CD4-positive, alpha-beta T cell treated with Interleukin-15 for 1 hour (primary cell): ENCODE measurements at places on chromosomes 7 and 10.

GRCh38 chr7:50723888-50724287, 58.8 kb downstream of the GRB10 start:
- no peak for DNase-seq

DNA sequence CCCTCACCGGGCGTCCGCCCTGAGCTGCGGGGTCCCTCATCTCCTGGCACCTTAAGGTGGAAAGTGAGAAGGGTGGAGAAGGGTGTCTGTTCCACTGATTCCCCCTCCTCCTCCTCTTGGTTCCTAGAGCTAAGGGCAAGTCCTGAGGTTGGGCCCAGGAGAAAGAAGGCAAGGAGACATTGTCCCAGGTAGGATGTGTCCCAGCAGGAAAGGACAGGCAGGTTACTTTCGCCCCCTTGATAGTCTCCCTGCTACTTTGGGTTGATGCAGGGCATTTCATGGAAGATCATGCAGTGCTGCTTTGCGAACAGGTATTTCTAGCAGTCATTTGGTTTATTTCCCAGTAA, 582 bp downstream of the STEAP2 start:
- DNase-seq = no peak

GRCh38 chr7:97480772-97481390, 251.0 kb upstream of the TAC1 start:
- DNase-seq = no peak

GRCh38 chr7:108310351-108310750, 145.9 kb downstream of the NRCAM start:
- DNase-seq = no peak

DNA sequence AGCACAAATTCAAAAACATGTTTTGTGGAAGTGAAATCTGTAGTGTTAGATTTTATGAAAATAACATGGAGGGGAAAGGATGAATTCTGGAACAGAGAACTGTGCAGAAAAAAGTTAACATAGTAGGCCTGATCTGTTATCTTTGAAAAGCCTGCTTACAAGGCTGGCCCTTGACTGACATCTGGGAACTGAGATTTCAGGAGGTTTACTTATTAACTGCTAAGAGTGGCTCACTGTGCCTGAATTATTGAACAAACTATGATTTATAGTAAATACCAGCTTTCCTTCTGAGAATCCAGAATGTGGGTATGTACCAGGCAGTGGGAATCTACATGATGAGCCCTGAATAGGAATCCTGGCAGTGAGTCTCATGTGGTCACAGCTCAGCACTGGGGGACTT, 30.5 kb downstream of the NSUN6 start:
- no peak for DNase-seq

GRCh38 chr7:112157072-112157471, 49.1 kb downstream of the DOCK4 start:
- no peak for DNase-seq

- DNase-seq = no peak
These were observed 496.8 kb downstream of the LRMDA start for GRCh38 chr10:75928231-75928630.

DNA sequence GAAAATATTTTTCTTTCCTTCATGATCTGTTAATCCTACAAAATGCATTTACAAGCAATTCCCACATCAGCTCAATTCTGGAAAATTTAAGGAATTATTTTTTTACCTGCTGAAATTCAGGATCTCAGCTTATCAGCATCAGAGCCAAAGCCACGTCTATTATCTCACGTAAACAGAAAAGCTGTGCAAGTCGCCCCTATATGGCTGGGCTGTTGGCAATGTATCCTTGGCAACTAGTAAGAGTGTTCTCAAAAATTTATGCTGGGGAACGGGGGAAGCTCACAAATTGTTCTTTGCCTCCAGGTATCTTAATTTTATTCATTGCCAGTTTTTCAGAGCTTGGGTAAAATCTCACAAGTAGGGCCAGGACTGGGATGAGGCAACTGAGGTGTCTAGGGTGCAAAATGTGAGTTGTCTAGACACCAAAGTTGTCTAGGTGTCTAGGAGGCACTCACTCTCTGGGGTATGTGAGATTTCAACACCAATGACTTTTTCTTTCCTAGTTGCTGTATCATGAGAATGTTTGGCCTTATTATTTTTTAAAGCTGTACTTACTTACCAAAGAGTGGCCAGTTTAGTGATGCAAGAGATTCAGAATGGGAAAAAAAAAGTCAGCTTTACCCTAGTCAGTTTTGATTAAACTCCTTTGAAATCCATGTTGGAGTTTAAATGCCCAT, 5.1 kb downstream of the GSTO2 start:
- no peak for DNase-seq

DNA sequence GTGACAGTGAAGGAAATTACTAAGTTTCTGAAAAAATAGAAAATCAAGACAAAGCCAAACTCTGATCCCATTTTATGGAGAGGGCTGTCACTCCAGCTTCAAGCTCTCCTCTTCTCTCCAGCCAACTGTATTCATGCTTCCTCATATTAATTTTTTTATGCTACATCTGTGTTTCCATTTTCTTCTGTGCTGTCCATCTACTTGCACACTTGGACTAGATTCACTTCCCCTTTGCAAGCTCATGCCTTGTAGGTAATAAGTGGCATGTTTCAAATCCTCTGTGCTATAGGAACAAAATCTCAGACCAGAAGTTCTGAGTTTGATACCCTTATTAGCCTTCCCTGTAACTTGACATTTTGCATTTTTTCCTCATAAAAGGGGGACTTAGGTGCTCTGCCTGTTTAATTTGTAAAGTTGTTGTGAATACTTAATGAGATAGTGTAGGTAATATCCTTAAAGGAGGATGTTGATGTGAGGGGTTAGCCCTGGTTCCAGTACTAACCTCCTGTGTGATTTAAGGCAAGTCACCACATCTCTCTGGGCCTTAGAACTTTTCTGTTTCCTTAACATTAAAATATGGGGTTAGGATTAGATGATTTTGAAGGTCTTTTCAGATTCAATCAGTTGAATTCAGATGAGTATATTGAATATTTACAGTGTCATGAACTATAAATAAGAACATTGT, 358.8 kb downstream of the BBS9 start:
- DNase-seq = no peak

DNA sequence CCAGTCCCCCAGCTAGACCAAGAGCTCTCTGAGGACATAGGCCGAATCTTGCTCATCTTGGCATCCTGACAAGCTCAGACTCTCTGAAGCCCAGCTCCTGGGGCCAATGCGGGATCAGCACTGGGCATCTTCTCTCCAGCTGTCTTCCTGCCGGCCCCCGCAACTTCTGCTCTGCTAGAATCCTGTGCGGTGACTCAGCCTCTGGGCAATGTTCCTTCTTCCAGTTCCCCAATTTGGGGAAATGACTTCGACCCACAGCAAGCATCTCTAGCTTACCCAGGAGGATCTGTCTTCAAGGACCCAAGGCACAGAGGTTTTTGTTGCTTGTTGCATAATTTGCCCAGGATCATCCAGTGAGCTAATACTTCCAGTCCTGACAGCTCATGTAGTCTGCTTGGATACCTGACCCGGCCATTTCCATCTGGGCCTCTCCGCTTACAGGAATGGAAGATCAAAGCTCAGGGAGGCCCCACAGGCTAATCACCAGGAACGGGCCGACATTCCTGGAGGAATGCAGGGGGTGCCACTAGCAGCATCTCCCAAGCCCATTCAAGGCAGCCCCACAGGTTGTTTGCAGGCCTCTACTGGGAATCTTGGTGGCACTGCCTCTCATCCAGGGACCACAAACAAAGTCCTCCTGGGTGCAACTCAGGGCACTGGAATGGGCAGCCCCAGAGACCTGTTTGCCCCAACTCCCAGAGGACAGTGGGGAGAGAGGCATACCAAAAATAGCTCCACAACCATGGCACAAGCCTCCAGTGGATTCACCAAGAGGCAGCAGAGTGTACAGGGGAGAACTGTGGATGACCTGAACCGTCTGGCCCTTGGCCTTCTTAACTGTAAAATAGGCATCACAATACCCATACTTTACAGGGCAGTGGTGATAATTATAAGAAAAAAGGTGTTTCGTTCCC, 151.9 kb downstream of the NEURL1 start:
- DNase-seq = peak; percentile 72

DNA sequence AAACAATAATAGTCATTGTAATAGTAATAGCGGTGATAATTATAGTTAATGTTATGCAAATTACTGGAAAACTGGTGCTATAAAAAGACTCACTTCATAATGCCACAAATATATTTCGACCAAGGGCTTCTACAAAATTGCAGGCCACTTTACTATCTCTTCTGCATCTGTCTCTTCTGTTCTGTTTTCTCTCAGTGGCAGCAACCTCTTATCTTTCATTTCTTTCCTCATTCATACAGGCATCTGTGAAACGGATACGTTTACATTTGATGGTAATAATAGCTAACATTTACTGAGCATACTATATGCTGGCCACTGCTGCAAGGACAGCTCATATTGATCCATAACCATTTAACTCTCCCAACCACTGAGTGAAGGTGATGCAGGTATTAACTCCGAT, 537.4 kb upstream of the PFKP start:
- DNase-seq = no peak

DNA sequence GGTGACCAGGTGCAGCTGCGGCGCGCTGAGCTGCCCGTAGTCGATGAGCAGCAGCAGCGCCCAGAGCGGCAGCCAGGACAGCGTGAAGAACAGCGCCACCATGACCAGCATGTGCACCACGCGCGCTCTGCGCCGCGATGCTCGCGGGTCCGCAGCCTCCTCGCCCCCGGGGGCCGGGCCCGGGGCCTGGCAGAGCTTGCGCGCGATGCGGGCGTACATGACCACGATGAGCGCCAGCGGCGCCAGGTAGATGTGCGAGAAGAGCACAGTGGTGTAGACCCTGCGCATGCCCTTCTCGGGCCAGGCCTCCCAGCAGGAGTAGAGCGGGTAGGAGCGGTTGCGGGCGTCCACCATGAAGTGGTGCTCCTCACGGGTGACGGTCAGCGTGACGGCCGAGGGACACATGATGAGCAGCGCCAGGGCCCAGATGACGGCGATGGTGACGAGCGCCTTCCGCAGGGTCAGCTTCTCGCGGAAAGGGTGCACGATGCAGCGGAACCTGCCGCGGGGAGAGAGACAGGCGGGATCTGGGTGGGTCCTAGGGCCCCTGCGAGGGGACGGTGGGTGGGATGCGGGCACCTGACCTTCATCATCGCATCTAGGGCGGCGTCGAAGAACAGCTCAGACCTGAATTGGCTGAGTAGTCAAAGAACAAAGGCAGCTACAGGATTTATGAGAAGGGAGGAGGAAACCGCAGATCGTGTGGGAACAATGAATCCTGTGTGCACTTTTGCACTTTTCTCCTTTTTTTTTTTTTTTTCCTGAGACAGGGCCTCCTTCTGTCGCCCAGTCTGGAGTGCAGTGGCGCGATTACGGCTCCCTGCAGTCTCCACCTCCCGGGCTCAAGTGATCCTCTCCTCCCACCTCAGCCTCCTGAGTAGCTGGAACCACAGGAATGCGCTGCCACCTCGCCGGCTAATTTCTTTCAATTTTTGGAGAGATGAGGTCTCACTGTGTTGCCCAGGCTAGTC, 22.4 kb upstream of the PPA1 start:
- DNase-seq = peak; percentile 36

DNA sequence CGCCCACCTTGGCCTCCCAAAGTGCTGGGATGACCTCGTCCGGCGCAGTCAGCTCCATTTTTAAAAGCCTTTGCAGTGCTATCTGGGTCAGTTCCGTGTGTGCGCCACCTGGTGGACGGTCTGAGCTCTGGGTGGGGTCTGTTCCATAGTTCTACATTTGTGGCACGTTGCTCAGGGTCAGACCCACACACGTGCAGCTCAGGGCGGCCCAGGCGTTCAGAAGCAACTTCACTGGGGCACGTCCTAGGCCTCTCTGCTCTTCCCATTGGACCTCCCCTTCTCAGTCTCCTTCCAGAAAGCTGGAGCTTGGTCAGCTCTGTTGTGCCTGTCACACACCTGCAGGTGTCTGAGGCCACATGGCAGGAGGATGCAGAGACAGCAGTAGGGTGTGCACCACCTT, 137.9 kb downstream of the DNAJB6 start:
- DNase-seq = no peak

- no peak for DNase-seq
These were observed 23.0 kb upstream of the ZNF488 start for GRCh38 chr10:47406870-47407691.

DNA sequence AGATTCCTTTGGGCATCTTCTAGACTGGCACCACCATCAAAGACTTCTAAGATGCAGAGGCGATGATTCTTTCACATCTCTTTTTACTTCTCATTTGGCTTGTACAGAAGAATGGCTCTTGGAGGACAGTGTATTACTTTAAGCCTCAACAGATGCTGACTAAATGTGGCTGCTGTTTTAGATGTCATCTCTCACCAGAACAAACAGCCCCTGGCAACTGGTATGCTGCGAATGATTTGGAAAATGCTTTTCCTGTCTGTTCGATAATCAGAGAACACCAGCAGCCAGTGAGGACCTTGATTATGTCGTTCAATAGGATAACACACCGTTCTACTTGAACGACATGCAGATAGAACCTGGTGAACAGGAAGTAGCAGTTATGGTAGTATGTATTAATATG, 131.8 kb downstream of the RNF216 start:
- DNase-seq = no peak

- no peak for DNase-seq
These were observed 162.2 kb downstream of the SLIT1 start for GRCh38 chr10:97023401-97024167.

DNA sequence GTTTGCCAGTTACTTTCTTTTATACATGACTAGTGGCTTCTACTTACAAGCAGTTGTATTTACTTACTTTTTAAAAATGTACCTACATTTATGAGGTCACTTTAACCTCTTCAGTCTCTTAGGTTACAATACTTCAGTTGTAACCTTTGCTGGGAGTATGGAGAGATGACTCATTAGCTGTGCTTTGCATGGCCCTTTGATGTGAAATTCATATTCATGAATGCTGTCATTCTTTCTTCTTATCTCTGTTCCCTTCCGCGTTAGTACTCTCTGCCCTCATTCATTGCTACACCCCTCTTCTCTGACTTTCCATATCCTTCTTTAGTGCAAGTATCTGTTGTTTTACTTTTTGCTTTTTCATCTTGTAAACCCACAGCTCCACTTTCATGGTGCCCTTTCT, 164.3 kb downstream of the BMPER start:
- DNase-seq = no peak

GRCh38 chr10:83961620-83962019, 177.7 kb upstream of the GHITM start:
- no peak for DNase-seq

DNA sequence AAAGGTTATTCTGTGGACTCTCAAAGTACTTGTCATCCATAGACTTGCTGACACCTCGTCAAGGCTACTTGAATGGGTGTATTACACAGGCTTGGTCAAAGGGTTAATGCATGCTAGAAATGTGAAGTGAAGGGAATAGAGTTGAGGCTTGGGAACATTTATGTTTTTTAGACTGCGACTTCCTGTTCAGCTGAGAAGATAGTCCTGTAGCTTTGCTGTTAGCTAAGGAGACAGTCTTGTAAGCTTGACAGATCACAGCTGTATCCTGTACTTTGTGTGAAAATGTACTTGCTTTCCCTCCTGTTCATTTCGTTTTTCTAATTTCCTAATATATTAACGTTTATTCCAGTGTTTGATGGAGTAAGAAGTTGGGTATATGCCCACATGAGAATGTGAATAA, 52.1 kb downstream of the ADD3 start:
- no peak for DNase-seq

- no peak for DNase-seq
These were observed 151.4 kb downstream of the PTPN20 start for GRCh38 chr10:47062441-47063200.

GRCh38 chr7:104039363-104039762, 49.9 kb upstream of the RELN start:
- no peak for DNase-seq

- DNase-seq = no peak
These were observed 60.8 kb upstream of the SORCS3 start for GRCh38 chr10:104580321-104580720.

- no peak for DNase-seq
These were observed 379.1 kb downstream of the DNAJB6 start for GRCh38 chr7:157715938-157716280.

GRCh38 chr10:11397077-11397965, 214.1 kb downstream of the USP6NL start:
- DNase-seq = no peak
